ENCODE measurements at places on chromosomes 4 and X.

DNA sequence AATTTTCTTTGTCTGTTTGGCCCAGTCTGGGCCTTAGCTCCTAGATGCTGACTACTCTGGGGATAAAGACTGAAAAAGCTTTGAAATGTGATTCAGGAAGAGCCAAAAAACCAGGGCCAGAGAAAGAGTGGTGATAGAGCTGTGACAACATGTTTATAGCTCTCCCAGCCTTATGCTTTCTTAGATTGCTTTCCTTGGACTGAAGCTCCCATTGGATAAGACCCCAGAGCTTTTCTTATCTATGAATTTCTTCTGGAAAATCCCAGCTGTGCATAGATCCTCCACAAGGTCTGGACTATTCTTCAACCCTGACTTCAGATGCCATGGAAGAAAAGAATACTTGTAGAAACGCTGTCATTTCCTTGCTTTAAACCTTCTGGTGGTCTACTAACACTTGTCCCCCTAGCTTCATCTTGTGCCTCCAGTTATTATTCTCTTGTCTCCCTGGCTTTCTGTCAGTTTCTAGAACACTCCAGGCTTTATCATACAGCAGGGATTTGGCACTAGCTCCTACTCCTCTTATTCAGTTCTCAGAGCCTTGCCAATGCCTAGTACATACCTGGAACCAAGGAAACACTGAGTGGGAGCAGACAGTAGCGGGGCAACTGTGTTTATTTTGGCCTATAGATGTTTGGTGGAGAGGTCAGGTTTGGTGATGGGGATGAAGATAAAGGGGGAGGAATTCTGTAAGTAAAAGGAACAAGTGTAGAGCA lies 57.1 kb upstream of the TEX13D start:
- DNase-seq, result no peak

DNA sequence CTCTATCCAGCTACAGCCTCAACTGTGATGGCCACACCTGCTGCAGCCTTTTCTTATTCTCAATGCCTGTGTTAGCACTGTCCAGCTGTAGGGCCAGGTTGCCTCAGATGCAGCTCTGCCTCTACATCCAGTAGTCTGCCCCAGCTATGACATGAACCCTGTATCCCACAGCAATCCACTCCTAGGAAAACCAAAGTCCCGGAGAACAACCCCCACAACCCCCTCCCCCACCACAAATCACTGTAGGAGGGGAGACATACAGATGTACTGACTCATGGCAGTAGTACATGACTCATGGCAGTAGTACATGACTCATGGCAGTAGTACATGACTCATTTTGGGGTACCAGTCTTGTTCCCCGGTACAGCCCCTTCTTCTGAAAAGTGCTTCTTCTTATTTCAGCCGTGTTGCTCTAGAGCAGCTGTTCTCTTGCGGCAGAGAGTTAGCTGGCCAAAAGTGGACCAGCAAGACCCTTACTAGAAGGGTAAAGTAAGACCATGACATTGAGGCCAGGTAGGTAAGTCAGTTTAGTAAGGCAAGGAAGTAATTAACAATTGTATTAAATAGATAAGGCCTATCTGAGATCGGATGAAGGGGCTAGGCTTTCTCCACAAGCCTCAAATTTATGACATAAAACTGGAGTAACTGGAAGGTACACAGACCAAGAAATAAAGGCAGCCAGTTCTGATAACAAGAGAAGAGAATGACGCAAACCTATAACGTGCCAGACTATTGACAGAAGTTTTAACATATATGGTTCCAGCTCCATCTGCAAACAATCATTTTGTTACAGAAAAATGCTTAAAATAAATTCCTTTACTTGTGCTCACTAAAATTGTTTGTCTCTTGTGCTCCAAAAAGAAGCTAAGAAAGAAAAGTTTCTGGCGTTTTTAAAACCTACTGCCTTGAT lies 221.4 kb downstream of the TACR3 start:
- no peak for DNase-seq

- DNase-seq, result no peak
Measured at GRCh38 chr4:118825799-118826198, 10.1 kb downstream of the SEC24D start.

GRCh38 chr4:145446184-145446583 lies 35.5 kb upstream of the SMAD1 start:
- no peak for DNase-seq

DNA sequence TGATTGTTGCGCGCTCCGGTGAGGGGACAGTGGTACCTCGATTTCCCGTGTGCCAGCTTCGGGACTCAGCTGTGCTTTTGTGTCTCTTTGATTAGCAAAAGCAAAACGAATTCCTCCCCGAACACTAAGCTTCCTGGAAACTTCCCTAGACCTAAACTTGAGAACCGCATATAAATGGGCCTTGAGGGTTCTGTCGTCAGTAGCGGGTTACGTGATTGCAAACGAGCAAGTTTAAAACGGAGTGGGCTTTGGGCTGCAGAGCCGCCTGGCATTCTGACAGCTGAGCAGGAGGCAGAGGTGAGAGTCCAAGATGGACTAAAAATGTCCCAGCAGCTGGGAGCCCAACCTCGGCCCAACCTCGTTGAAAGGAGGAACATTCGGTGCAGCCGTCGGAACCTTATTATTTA lies 1.2 kb upstream of the TAPT1 start:
- DNase-seq, result no peak
